ENCODE measurements at places on chromosomes 12 and 14.

- no peak for DNase-seq
These were observed 12.7 kb upstream of the EIF4B start for GRCh38 chr12:52993558-52993869.

- DNase-seq = no peak
These were observed 106.1 kb upstream of the ANO4 start for GRCh38 chr12:100688451-100688864.

- DNase-seq = no peak
These were observed 100.5 kb upstream of the SSTR1 start for GRCh38 chr14:38107216-38107631.

GRCh38 chr14:63523735-63524426 is 19.3 kb downstream of the PPP2R5E start:
- DNase-seq = no peak

- no peak for DNase-seq
These were observed 2.0 kb downstream of the CRY1 start for GRCh38 chr12:107091381-107091780.

GRCh38 chr12:3753544-3754284 is 805 bp upstream of the CRACR2A start:
- no peak for DNase-seq

GRCh38 chr12:72522411-72522810 is 250.2 kb downstream of the TRHDE start:
- DNase-seq = no peak

GRCh38 chr12:105485921-105486320 is 155.4 kb downstream of the C12orf75 start:
- no peak for DNase-seq

DNA sequence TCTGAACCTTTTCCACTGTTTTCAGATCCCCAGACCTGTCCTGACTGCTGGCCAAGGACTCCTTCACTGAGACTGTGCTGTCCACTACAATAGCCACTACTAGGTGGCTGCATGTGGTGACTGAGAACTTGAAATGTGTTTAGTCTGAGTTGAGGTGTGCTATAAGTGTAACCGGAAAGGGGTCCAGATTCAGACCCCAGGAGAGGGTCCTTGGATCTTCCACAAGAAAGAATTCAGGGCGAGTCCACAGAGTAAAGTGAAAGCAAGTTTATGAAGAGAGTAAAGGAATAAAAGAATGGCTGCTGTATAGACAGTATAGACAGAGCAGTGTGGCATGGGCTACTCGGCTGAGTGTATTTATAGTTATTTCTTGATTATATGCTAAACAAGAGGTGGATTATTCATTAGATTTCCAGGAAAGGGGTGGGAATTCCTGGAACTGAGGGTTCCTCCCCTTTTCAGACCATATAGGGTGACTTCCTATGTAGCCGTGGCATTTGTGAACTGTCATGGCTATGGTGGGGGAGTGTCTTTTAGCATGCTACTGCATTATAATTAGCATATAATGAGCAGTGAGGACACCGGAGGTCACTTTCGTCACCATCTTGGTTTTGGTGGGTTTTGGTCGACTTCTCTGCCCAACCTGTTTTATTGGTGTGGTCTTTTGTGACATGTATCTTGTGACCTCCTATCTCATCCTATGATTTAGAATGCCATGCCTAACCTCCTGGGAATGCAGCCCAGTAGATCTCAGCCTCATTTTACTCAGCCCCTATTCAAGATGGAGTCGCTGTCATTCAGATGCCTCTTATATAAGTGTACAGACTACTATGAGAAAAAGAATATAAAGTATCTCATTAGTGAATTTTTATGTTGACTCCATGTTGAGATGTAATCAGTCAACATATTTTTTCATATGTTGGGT is 70.0 kb upstream of the SRSF5 start:
- DNase-seq = no peak

GRCh38 chr14:101781240-101782061 is 19.9 kb downstream of the PPP2R5C start:
- DNase-seq = peak; percentile 21

GRCh38 chr12:50787618-50788017 is 23.7 kb downstream of the ATF1 start:
- DNase-seq = no peak

DNA sequence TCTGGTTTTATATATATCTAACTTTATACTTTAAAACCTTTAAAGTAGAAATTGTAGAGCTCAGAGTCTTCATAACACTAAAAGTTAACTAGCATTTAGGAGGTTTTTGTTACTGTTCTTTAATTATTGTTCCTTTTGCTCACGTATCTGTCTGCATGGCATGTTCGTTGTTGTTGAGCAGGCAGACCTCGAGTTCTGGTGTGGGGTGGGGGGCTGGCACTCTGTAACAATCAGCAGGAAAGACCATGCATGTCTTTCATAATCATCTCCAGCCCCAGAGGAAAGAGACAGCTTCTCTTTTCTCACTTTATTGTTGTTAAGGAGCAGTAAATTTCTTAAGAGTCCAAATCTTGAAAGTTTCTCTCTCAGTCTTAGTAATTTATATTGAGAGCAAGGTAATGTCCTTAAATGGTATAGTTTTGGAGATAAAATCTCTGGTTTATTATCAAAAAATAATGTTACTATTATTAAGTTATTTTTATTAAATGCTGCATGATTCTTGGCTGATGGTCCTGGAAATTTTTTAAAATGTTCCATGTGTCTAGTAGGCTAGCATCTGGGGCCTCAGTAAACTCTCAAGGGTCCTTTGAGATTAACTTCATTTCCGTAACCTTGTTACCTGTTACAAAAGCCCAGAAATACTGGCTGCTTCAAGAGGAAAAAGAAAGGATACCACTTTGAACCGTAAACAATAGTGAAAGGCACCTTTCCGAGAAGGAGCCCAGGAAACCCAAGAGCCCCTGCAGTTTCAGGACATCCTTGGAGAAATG is 30.3 kb downstream of the CKB start:
- no peak for DNase-seq

GRCh38 chr12:100842156-100842555 is 47.6 kb downstream of the ANO4 start:
- no peak for DNase-seq

DNA sequence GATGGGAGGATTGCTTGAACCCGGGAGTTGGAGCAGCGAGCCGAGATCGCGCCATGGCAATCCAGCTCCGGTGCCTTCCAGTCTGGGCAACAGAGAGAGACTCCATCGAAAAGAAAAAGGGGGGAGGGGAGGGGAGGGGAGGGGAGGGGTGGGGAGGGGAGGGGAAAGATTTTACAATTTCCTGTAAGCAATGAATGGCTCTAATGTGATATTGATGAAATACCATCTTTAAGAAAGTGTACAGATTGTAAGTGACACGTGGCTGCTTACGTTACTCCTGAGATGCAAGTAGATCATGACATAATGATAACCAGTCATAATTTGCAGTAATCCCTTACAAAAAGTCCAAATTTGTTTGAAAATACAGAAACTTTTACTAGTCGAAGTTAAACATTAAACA is 1.4 kb downstream of the SLC25A21 start:
- no peak for DNase-seq

GRCh38 chr12:108390495-108391203 is 51.5 kb upstream of the CMKLR1 start:
- DNase-seq = no peak

GRCh38 chr14:51576117-51576430 is 75.6 kb upstream of the FRMD6 start:
- DNase-seq = no peak

DNA sequence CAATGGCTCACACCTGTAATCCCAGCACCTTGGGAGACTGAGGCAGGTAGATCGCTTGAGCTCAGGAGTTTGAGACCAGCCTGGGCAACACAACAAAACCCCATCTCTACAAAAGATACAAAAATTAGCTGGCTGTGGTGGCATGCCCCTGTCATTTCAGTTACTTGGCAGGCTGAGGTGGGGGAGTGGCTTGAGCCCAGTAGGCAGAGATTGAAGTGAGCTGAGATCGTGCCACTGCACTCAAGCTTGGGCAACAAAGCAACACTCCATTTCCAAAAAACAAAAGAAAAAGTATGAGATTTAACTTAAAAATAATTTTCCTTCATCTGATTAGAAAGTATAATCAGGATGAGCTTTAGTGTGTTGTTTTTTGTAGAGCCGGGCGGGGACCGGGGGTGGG is 47.9 kb upstream of the BCAT1 start:
- DNase-seq = no peak

- no peak for DNase-seq
These were observed 48.9 kb upstream of the C14orf180 start for GRCh38 chr14:104530646-104531045.

GRCh38 chr12:101298426-101298825 is 18.5 kb downstream of the UTP20 start:
- DNase-seq = no peak

- no peak for DNase-seq
These were observed 182.8 kb downstream of the NUAK1 start for GRCh38 chr12:105955976-105956375.

DNA sequence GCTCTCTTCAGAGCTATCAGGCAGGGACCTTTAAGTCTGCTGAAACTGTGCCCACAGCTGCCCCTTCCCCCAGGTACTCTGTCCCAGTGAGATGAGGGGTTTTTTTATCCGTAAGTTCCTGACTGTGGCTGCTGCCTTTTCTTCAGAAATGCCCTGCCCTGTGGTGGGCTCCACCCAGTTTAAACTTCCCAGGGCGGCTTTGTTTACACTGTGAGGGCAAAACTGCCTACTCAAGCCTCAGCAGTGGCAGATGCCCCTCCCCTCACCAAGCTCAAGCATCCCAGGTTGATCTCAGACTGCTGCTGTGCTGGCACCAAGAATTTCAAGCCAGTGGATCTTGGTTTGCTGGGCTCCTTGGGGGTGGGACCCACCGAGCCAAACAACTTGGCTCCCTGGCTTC is 46.9 kb upstream of the SLC16A7 start:
- DNase-seq = no peak

- DNase-seq = no peak
These were observed 38.0 kb downstream of the ABCD2 start for GRCh38 chr12:39581592-39581991.

DNA sequence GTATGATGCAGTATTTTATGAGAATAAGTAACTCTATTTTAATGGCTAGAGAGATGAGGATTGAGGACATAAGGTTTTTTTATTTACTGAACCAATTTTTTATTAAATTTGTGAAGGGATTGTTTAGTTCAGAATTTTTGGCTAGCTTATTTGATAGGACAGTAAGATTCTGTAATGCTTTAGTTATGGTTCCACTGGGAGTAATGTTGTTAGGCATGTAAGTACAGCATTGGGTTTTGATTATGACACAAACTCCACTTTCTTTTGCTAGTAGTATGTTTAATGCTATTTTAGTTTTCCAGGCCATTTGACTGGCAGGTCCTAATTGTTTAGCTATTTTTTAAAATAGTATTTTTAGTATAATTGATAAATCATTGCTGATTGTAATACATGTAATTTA is 33.8 kb upstream of the LRRC10 start:
- no peak for DNase-seq

- no peak for DNase-seq
These were observed 6.5 kb downstream of the NAB2 start for GRCh38 chr12:57095440-57095839.

Data from activated CD4-positive, alpha-beta T cell treated with anti-CD3 and anti-CD28 coated beads, Interleukin-2, amount 50 U/mL, for 1 hour (primary cell).